NCI-H2029 (cell line): ENCODE measurements at places on chromosomes 1 and 21.
A peak's percentile ranks its signal among the peaks of the same experiment; 100 is the strongest.

GRCh38 chr21:46213620-46214286 lies 14.8 kb downstream of the LSS start:
- no peak for DNase-seq

GRCh38 chr1:222019029-222019428 lies 277.1 kb upstream of the DUSP10 start:
- DNase-seq: no peak

- no peak for DNase-seq
Measured at GRCh38 chr1:113557187-113557586, 166.9 kb downstream of the MAGI3 start.

- no peak for DNase-seq
Measured at GRCh38 chr1:45617618-45618017, 6.2 kb downstream of the CCDC17 start.

DNA sequence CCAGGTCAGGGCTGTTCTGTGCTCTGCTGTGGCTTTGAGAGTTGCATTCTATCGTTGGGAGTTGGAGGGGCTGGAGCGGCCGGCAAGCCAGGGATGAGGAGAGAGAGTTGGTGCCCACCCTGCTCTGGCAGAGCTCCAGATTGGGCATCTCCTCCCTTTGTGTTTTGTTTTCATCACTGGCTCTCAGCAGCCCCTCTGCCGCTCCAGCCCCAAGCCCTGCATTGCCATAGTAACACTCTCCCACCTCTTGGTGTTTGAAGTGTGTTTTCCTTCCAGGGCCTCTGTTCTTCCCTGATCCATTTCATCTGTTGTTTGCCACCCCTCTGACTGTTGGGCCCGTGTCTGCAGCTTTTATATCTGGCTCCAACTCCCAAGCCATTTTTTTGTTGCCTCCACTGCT lies 152.7 kb downstream of the URB2 start:
- no peak for DNase-seq

GRCh38 chr1:71015745-71016144 lies 31.9 kb downstream of the PTGER3 start:
- DNase-seq: no peak

- no peak for DNase-seq
Measured at GRCh38 chr1:150210091-150210490, 25.8 kb downstream of the ANP32E start.

DNA sequence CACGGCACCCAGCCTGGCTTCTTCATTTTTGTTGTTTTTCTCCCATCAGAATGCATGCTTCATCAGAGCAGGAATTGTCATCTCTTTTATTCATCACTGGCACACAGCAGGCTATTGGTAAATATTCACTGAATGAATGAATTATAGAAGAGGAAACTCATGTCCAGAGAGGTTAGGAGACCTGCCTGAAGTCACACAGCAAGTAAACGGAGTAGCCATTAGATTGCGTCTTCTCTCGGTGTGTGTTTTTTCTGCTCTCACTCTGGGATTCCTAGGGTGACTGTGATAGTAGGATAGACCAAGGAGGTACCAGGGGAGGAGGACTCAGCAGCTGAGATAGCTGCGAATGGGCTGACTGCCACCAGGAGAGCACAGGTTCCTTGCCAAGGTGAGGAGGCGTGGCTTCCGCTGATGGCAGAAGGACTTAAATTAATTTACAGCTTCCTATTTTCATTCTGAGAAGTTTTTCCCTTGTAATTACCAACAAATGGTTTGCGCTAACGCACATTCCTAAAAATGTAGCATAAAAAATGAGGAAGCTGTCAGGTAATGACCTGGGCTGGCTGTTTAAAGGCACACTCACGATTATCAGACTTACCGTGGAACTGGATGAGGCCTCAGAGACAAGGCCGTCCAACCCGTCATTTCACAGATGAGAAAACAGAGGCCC lies 4.5 kb upstream of the NCMAP start:
- DNase-seq: peak; percentile 7

DNA sequence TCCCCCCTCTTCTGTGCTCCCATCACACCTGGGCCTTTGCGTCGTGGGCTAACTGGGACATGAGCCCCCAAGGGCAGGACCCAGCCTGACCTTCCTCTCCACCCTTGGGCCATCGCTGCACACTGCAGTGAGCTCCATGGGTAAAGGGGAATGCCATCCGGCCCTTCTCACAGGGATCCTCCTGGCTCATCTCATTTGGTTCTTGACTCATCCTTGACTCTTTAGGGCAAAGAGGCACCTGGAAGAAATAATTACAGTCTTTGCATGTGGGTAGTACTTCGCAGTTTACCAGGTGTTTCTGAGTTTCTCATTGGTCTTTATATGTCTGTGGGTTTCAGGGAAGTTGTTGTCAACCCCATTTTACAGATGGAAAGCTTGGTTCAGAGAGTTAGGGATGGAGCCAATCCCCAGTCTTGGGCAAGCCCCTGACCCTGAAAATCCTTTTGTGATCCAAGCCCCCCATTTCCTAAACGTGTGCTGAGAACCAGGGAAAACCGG lies 59.3 kb upstream of the ID3 start:
- no peak for DNase-seq

GRCh38 chr1:167543199-167543990 lies 10.2 kb downstream of the CREG1 start:
- DNase-seq: no peak

DNA sequence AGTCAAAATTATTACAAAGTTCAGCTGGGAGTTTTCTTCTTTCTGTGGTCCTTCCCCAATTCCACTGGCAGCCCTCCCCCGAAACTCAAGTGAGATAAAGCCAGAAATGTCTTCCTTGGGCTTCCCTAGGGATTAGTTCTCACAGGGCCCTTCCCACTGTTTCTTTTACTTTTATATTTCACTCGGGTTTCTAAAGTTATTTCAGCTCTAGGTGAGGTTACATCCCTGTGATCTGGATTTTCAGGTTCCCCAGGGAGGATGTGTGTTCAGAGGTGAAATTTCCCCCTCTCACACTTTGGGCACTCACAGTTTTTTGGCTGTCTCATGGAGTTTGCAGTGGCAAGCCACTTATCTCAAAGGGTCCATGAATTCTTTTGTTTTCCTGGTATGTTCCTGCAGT lies 77.3 kb downstream of the DRAM2 start:
- DNase-seq: no peak

DNA sequence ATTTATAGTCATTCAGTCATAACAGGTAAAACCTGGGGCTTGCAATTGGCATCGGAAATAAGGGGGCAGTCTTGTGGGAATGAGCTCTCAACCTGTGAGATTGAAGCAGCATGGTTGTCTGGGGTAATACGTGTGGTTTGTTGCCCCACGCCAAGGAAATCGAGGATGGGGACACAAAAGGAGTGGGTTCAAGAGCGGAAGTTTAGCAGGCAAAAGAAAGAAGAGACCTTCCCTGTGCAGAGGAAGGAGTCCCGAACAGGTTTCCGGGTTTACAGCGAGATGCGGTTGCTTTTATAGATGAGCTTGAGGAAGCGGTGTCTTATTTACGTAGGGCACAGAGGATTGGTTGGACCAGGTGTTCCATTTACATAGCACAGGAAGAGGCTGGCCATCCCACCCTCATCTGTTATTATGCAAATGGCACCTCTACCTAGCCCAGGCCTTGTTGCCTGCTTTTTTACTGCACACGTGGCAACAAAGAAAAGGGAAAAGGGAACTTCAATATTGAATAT lies 37.3 kb downstream of the IFNAR1 start:
- DNase-seq: peak; percentile 91

- DNase-seq: no peak
Measured at GRCh38 chr21:18917622-18918021, 514.0 kb upstream of the TMPRSS15 start.

GRCh38 chr1:154913273-154913672 lies 23.2 kb downstream of the PMVK start:
- peak; percentile 17 for DNase-seq

GRCh38 chr1:115882913-115883902 lies 42.3 kb upstream of the NHLH2 start:
- no peak for DNase-seq

DNA sequence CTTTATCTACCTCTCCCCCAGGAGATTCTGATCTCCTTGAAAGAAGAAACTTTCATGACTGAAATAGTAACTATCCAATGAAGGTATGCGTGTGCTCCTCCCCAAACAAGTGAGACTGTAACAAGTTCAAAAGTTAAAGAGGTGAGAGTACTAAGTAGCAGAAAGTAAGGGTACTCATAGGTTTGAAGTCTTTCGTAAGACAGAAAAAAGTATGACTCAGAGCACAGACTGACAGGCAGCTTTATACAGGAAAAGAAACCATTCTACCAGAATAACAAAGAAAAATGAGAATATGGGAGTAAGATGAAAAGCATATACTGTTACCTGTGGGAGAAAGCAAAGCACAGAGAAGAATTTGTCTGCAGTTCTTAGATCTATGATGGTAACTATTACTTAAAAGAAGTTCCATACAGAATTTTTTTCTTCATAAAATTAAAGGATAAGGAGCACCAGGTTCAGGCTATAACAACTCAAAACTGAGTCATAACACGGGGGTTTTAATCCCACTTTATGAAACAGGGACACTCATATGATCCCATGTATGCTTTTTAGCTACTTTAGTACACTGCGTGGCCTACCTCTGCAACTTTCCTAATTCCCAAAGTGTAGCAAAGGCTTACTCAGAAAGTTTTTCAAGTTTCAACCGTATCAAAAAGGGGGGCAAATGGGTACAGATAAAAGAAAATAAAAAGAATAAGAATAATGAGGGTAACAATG lies 52.0 kb downstream of the FOXJ3 start:
- DNase-seq: no peak

GRCh38 chr1:231240883-231241735 lies at the start of gene GNPAT:
Gene GNPAT, plus strand, starts transcription at chr1:231241212. Its CDS starts 167 bp downstream, at chr1:231241379.
- DNase-seq: peak; percentile 72

DNA sequence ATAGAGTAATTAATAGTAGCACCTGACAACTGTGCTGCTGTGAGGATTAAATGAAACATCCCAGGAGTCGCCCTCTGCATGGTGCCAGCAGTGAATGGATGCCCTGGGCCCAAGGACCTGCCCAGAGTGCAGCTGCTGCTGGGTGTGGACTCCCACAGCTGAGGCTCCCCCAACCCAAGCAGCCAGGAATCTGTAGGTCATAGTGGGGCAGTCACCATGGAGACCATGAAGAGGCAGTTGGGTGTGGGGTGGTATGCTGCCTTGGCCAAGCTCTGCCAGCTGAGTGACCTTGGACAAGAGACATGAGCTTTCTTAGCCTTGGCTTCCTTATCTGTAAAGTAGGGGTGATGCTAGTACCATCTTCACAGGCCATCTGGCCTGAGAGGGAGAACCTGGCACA lies 9.4 kb downstream of the OLIG2 start:
- DNase-seq: no peak

DNA sequence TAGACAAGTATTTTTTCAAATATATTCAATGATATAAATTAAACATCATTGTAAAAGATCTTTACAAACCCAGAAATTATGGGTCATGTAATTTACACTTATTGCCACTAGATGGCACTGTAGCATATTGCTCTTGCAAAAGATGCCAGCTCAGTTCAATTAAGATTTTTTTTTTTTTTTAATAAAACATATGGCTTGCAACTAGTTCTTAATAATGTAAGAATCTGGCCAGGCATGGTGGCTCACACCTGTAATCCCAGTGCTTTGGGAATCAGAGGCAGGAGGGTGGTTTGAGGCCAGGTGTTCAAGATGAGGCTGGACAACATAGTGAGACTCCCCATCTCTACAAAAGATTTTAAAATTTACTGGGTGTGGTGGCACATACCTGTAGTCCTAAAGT lies 49.4 kb upstream of the DESI2 start:
- peak; percentile 13 for DNase-seq

DNA sequence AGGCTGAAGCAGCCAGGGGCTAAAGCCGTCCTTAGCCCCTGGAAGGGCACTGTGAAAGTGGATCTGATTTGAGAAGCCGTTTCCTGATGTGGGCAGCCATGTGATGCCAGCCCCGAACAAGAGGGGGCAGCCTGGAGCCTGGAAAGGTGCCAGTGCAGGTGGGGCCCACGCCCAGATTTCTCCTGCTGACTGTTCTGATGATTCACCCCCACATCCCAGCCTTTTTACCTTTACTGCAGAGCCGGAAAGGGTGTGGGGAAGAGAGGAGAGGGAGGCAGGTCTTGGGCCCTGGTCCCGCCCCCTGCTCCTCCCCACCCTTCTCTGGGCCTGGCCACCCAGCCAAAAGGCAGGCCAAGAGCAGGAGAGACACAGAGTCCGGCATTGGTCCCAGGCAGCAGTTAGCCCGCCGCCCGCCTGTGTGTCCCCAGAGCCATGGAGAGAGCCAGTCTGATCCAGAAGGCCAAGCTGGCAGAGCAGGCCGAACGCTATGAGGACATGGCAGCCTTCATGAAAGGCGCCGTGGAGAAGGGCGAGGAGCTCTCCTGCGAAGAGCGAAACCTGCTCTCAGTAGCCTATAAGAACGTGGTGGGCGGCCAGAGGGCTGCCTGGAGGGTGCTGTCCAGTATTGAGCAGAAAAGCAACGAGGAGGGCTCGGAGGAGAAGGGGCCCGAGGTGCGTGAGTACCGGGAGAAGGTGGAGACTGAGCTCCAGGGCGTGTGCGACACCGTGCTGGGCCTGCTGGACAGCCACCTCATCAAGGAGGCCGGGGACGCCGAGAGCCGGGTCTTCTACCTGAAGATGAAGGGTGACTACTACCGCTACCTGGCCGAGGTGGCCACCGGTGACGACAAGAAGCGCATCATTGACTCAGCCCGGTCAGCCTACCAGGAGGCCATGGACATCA lies at the start of gene SFN:
SFN (plus strand) TSS at position 369 of the 904 bp plus-strand sequence; CDS start at position 433, 64 bp downstream.
- peak; percentile 84 for DNase-seq

DNA sequence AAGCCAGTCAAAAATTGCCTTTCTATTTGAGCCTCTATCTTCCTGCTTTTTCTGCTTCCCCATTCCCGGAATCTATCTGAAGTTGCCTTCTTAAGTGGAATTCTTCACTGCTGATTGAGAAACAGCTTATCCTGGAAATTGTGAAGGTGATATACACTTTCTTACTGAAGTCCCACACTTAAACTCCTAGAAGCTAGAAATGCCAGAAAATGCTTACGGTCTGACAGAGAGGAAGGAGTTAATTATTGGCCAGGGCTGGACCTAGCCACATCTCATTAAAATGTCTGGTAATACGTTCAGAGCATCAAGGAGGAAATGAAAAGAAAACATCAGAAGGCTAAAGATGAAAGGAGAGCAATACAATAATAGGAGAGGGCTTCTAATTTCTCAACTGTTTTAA lies 292.5 kb upstream of the SNX7 start:
- DNase-seq: no peak

DNA sequence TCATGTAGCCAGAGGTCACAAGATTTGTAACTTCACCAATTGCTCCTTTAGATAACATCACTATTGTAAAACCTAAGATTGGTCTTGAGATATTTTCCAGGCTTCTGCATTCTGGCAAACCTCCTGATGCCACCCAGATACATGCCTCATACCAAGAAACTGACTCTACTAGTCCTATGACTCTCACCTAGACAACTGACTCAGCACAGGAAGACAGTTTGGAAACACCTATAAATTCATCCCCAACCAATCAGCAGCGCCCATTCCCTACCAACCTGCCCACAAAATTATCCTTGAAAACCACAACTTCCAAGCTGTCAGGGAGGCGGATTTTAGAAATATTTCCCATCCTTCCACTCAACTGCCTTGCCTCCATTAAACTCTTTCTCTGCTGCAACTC lies 2.6 kb downstream of the NME7 start:
- no peak for DNase-seq

DNA sequence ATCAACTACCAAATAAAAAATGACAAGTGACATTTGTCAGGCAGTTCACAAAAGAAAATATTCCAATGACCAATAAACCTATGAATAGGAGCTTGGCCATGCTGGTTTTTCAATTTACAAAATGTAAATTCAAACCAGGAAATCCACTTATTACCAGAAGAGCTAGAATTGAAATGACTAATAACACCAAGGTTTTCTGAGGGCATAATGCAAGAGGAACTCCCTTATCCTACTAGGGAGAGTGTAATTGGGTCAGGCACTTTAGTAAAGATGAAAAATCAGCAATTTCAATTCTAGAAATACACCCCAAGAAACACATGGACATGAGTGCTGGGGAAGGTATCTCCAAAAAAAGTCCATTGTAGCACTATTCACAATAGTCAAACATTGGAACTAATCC lies 16.7 kb upstream of the TIAM1 start:
- DNase-seq: no peak
